Renal pelvis (tissue), 12 donors: ENCODE measurements at places on chromosomes 12 and 14. TPM values are rescaled to one million over a fixed set of nuclear protein-coding genes. Genes with fewer than 3 reads are reported as not detected.

Gene CD163
- 9.7 TPM for polyA plus RNA-seq

Gene PFDN5
- polyA plus RNA-seq: 564 TPM

Gene TRPV4
- 21.7 TPM for polyA plus RNA-seq

Gene ZNF84
- polyA plus RNA-seq: 56.6 TPM

Gene ESPL1
- polyA plus RNA-seq: 14.3 TPM

Gene MYF6
- polyA plus RNA-seq: not detected

Gene NEDD8
- polyA plus RNA-seq: 260 TPM

Gene INSM2
- not detected for polyA plus RNA-seq

Gene AICDA
- 0.65 TPM for polyA plus RNA-seq

Gene TAS2R13
- polyA plus RNA-seq: 0.25 TPM

Gene PRH2
- 0.40 TPM for polyA plus RNA-seq

Gene SMOC1
- 1.2 TPM for polyA plus RNA-seq

Gene LPAR5
- polyA plus RNA-seq: 1.1 TPM

Gene TAPBPL
- 16.0 TPM for polyA plus RNA-seq

Gene ST8SIA1
- polyA plus RNA-seq: 7.0 TPM

Gene KSR2
- polyA plus RNA-seq: 0.80 TPM

Gene NEUROD4
- polyA plus RNA-seq: not detected

Gene GLIPR1L2
- 2.2 TPM for polyA plus RNA-seq

Gene RILPL1
- polyA plus RNA-seq: 20.5 TPM

Gene NDRG2
- polyA plus RNA-seq: 195 TPM

Gene PIANP
- polyA plus RNA-seq: 14.3 TPM

Gene SLC7A8
- polyA plus RNA-seq: 76.5 TPM

Gene NOS1
- polyA plus RNA-seq: 0.99 TPM

Gene NFE2
- polyA plus RNA-seq: 2.2 TPM

Gene MMP17
- polyA plus RNA-seq: 1.2 TPM

Gene FZD10
- polyA plus RNA-seq: 3.4 TPM

Gene BCL2L2
- 47.7 TPM for polyA plus RNA-seq

Gene C12orf54
- 0.56 TPM for polyA plus RNA-seq

Gene FGD6
- polyA plus RNA-seq: 13.7 TPM

Gene GUCY2C
- 0.58 TPM for polyA plus RNA-seq

Gene BLTP3B
- polyA plus RNA-seq: 20.4 TPM

Gene NINJ2
- 0.88 TPM for polyA plus RNA-seq

Gene HOTAIR
- polyA plus RNA-seq: 3.6 TPM

Gene ZNF410
- polyA plus RNA-seq: 68.1 TPM

Gene ATP6V1D
- polyA plus RNA-seq: 123 TPM
